ENCODE measurements at places on chromosomes 1 and 21. TPM values are rescaled to one million over a fixed set of nuclear protein-coding genes. Genes with fewer than 3 reads are reported as not detected.

The FABP3 gene
- total RNA-seq, result 146 TPM

The ATP5PB gene
- total RNA-seq, result 98.8 TPM

The NEXN gene
- 5.4 TPM for total RNA-seq

The LCE2A gene
- total RNA-seq, result not detected

The KNCN gene
- total RNA-seq, result not detected

The TBCE gene
- 24.3 TPM for total RNA-seq

The PTPRF gene
- total RNA-seq, result 39.7 TPM

The LCK gene
- not detected for total RNA-seq

The RIT1 gene
- total RNA-seq, result 41.5 TPM

The ACTL8 gene
- total RNA-seq, result not detected

The LCE1B gene
- total RNA-seq, result not detected

The TNFRSF9 gene
- total RNA-seq, result not detected

The DAB1 gene
- total RNA-seq, result 0.49 TPM

The OR2T33 gene
- not detected for total RNA-seq

The BGLAP gene
- 0.16 TPM for total RNA-seq

The OR6N1 gene
- total RNA-seq, result not detected

The SH2D1B gene
- total RNA-seq, result not detected

The LRRIQ3 gene
- 0.65 TPM for total RNA-seq

The GBP6 gene
- 0.16 TPM for total RNA-seq

The LRRC38 gene
- under 0.01 TPM for total RNA-seq

The GJC2 gene
- 2.1 TPM for total RNA-seq

The CACHD1 gene
- 30.4 TPM for total RNA-seq

The HSD3B1 gene
- total RNA-seq, result not detected

The RAB7B gene
- total RNA-seq, result 13.8 TPM

The HFM1 gene
- total RNA-seq, result 0.49 TPM

The AK5 gene
- total RNA-seq, result 126 TPM

The OR6P1 gene
- not detected for total RNA-seq

The RGS8 gene
- total RNA-seq, result 0.16 TPM

The HSD11B1 gene
- not detected for total RNA-seq

The NIBAN1 gene
- 56.3 TPM for total RNA-seq

The TBX15 gene
- 62.8 TPM for total RNA-seq

The DCST1 gene
- not detected for total RNA-seq

The PTCH2 gene
- total RNA-seq, result 0.32 TPM

The PRKAA2 gene
- total RNA-seq, result 2.2 TPM

The MAN1C1 gene
- total RNA-seq, result 15.8 TPM

The CMPK1 gene
- total RNA-seq, result 89.6 TPM

The LCE2C gene
- not detected for total RNA-seq

The SPSB1 gene
- 21.3 TPM for total RNA-seq

The KCNK2 gene
- 200 TPM for total RNA-seq

The SERPINC1 gene
- not detected for total RNA-seq

The KCNN3 gene
- total RNA-seq, result not detected

The SLC1A7 gene
- not detected for total RNA-seq

The OR2T29 gene
- not detected for total RNA-seq

The KCNQ4 gene
- 0.12 TPM for total RNA-seq

The PTGS2 gene
- 17.4 TPM for total RNA-seq

The FGR gene
- total RNA-seq, result 0.61 TPM

The NBPF9 gene
- 19.7 TPM for total RNA-seq

The ZNF593OS gene
- total RNA-seq, result not detected

The NOS1AP gene
- 0.32 TPM for total RNA-seq

The CHI3L2 gene
- total RNA-seq, result not detected

The MPL gene
- not detected for total RNA-seq

The GJA8 gene
- not detected for total RNA-seq

The RASAL2 gene
- 53.7 TPM for total RNA-seq

The TEX38 gene
- not detected for total RNA-seq

The B3GALT2 gene
- total RNA-seq, result 8.3 TPM

The AMY1B gene
- total RNA-seq, result not detected
